Fibroblast of upper back skin (primary cell): ENCODE measurements at places on chromosomes 12 and 14.

GRCh38 chr12:130744274-130744673, 28.2 kb upstream of the RIMBP2 start:
- no peak for DNase-seq

DNA sequence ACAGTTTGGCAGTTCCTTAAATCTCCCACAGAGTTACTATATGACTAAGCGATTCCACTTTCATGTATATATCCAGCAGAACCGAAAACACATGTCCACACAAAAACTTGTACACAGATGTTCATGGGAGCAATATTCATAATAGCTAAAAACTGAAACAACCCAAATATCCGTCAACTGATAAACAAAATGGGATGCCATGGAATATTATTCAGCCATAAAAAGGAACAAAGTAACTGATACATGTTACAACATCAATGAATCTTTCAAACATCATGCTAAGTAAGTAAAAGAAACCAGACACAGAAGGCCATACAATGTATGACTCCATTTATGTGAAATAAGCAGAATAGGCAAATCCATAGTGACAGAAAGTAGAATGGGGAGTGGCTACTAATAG, 80.2 kb upstream of the GPHB5 start:
- DNase-seq = no peak

DNA sequence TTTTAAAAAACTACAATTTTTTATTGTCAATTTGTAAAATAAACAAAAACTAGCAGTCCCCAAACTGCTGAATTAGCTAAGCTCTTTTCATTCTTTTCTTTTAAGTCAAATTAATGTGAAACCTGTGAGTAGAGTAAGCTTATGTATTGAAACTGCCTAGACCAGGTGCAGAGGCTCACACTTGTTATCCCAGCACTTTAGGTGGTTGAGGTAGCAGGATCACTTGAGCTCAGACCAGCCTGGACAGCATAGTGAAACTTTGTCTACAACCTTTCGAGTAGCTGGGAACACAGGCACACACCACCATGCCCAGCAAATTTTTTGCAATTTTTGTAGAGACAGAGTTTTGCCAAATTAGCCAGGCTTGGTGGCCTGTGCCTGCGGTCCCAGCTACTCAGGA, 26.4 kb downstream of the SCFD1 start:
- DNase-seq = no peak

DNA sequence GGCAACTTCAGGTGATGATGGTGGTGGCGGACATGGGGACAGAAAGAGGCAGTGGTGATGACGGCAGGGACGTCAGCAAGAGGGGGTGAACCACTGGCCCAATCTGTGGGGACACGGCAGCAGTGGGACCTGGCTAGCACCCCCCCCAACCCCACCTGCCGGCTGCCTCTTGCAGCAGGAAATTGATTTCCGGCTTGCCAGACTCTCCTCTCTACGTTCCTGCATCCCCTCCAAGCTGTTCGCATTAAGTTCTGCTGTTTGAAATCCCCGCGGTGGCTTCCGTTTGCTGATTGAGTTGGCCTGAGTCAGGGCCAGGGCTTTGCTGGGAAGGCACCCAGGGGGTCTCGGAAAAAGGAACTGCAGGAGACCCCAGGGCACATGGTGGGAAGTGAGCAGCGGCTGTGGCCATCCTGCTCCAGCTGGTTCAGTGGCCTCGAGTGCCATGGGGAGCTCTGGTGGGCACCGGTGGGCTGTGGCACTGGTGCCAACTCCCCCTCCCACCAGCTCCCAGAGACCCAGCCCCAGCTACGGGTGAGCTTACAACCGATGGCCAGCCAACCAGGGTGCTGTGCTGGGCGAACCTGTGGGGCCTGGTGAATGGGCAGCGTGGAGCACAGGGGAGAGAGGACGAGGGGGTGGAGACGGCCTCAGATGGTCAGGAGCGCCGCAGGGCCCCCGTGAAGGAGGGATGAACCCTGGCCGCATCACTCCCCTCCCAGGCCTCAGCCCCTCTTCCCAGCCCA, 14.6 kb upstream of the NUDT14 start:
- no peak for DNase-seq

DNA sequence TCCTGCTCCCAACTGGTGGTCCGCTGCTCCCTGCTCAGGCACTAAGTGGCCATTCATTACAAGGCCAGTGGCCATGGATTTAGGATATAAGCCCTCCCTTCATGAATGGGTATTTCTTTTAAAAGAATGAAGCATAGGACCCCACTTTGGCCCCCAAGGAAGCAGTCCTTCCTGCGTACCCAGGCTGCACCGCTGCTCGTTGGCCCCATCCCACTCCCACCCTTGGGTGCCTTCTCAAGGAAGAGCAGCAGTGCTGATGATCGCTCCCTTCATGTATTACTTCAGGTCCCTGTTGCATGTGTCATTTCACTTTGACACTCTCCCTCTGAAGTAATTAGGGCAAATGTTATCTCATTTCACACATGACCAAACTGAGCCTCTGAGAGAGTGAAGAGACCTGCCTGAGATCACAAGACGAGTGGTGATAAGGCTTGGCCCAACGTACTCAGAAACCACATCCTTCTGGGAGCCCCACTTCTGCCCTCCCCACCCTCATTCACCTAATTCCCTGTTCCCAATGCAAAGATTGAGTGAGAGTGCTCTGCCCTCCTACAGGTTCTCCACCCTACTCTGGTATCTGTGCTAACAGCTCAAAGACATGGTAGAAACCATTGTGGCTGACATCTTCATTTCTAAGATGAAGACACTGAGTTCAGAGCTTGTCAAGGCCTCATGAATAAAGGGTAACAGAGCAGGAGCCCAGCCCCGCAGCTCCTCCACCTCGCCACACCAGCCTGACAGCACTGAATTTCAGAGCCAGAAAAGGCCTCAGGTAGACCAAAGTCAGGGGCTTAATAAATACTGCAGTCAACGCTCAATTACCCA, 10.3 kb upstream of the KRT2 start:
- DNase-seq = no peak

DNA sequence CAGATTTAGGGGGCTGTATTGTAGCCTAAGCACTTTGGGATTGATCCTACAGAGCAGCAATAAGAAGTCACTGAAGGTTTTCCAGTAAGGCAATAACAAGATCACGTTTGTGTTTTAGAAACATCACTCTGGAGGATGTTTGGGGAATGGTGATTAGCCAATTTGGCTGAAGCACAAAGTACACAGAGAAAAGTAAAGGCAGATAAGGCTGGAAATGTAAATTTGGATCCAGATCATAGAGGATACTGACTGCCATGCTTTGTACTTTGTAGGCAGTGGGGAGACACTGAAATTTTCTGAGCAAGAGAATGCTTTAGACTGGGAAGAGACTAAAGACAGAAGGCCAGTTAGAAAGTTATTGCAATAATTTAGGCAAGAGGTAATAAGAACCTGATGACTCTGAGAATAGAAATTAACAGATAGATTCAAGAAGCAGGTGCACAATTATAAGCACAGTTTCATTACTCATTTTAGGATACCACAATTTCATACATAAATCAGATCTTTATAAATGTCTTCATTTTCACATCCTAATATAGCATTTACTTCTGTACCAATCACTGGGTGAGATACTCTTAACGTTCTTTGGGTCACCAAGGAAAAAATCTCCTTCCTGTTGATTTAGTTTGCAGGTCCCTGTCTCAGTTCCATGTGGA, 314.5 kb upstream of the GARIN6 start:
- DNase-seq = no peak

- no peak for DNase-seq
Observed at GRCh38 chr12:2919249-2919648, 28.6 kb downstream of the TULP3 start.

- no peak for DNase-seq
Observed at GRCh38 chr14:98840091-98840490, 431.9 kb downstream of the BCL11B start.

DNA sequence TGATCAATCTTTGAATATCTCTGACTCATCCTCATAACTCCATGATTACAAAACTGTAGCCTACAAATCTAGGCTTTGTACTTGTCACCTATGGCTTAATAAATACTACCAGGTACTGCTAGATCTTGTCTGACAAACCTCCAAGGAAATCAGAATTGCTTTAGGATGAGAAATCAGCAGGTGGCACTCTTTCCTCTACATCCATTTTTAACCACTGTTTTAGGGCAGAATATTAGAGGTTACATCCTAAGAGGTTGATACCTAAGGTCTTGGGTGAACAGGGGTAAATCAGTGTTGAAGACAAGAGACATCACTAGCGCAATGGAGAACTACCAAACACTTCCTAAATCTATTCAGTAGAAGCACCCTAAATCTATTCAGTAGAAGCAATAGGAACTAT, 63.1 kb upstream of the SOX5 start:
- peak; percentile 8 for DNase-seq

DNA sequence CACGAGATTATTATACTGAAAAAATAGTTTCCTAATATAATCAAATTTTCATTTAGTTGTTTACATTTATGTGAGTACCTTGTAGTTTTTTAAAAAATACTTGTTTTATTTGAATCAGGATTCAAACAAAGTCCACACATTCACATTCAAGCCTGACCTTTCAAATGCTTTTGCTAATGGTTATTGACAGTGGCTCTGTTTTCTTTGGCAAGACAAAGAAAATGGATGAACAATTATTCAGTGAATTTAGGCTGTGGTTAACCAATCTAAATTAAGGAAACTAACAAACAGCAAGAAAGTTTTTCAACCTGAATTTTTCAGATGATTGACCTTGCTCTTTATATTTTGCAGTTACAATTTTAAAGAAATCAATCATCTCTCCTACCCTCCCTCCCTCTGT, 9.7 kb downstream of the SLC4A8 start:
- DNase-seq = peak; percentile 11

- peak; percentile 52 for DNase-seq
Observed at GRCh38 chr12:4506870-4507269, 31.8 kb upstream of the RAD51AP1 start.

- no peak for DNase-seq
Observed at GRCh38 chr12:130649101-130650045, 66.7 kb downstream of the RIMBP2 start.

GRCh38 chr12:79655036-79655435, 35.7 kb downstream of the PAWR start:
- DNase-seq = no peak

DNA sequence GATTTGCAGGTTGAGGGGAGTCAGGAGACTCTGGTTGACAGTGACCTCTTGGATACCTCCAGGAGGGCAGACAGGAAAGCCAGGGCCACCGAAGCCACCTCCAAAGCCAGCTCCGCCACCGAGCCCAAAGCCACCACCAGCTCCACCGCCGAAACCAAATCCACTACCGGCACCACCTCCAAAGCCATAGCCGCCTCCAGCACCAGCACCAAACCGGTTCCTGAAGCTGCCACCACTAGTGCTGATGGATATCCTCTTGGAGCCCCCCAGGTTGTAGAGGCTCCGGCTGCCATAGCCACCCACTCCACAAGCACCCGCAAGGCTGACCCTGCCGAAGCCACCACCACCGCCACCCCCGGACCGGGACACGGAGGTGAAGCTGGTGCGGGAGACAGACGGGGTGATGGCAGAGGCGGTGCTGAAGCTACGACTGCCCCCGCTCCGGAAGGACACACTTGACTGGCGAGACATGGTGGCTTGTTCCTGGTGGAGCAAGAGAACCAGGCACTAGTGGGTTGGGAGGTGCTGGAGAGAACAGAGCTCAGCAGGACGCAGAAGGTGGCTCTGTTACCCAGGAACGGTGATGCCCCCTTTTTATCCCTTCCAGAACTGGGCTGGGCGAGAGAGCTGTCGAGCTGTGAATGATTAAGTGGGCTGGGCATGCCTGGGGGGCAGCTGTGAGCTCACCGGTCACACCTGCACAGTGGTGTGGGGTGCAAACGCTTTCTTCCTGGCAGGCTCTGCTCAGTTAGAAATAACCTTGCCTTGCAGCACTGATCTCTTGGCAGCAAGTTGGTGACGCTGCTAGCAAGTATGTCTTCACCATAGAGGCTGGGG, at the start of gene KRT5:
Gene KRT5, minus strand, starts transcription at position 569 of the 837 bp plus-strand sequence. Its CDS starts 98 bp downstream, at position 471.
- no peak for DNase-seq

DNA sequence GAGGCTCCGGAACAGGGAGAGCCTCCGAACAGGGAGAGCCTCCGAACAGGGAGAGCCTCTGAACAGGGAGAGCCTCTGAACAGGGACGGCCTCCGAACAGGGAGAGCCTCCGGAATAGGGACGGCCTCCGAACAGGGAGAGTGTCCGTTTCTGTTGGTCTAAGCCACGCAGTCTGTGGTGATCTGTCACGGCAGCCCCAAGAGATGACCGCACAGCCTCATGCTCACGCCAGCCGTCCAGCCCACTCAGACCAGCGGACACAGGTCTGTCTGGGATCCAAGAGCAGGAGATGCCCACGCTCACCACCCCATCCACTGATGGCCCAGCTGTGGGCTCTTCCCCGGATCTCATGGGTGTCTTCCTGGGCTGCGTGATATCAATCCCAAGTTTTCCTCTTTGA, 33.3 kb downstream of the GALNT9 start:
- DNase-seq = no peak

DNA sequence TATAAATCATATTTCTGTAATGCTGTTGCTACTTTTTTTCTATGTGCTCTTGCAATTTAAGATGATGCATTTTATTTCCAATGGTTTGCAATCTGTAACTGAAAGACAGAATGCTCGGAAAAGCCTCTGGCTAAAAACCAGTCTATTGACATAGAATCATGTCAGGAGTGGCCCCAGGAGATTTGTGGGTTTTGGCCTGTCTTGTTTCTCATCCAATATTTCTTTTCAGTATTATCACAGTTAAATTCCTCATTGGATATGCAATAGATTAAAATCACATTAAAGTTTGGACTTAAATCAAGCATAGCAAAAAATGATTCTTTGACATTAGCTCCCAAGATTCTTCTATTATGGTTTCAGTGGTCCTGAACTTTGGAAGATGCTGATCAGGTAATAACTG, 19.1 kb upstream of the SLC38A2 start:
- DNase-seq = peak; percentile 98

GRCh38 chr14:70642303-70643235, 853 bp downstream of the TTC9 start:
- DNase-seq = no peak

DNA sequence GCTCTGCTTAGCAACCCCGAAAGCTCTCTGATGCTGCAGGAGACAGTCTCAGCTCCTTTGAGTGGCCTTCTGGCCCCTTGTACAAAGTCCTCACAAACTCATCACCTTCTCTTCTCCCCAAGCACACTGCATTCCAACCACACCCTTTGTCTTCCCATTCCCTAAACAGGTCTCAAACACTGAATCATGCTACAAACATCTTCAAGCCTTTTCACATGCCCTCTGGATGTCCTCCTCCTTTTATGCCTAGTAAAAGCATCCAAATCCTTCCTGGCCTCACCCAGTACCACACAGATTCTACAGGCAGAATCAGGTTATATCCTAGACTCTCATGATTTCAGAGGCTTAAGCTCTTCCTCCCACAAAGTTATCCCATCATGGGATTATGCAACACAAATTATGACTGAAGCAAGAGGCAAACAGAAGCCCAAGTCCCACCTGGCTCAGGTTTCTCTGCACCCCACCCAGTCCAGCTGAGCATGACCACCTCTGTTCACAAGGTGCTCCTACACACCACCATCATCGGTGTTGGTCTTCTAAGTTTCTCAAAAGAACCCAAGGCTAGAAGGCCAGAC, 61.4 kb upstream of the PCED1B start:
- peak; percentile 48 for DNase-seq

- no peak for DNase-seq
Observed at GRCh38 chr14:39154594-39155189, 15.4 kb downstream of the TRAPPC6B start.

- peak; percentile 66 for DNase-seq
Observed at GRCh38 chr12:51980051-51980808, 26.5 kb upstream of the TAMALIN start.
